M059J (cell line): ENCODE measurements at places on chromosomes 6 and 20. TPM values are rescaled to one million over a fixed set of nuclear protein-coding genes. Genes with fewer than 3 reads are reported as not detected.

Gene PI3
- total RNA-seq = not detected in 2 replicates

Gene CDH4
- 3.5 and 7.8 TPM in 2 replicates for total RNA-seq

Gene LY6G6D
- total RNA-seq = not detected in 2 replicates

Gene LRFN2
- total RNA-seq = not detected in 2 replicates

Gene KCNS1
- 0.34 and 1.5 TPM in 2 replicates for total RNA-seq

Gene ULBP3
- 3.3 and 10.5 TPM in 2 replicates for total RNA-seq

Gene OTOR
- not detected in 2 replicates for total RNA-seq

DNA sequence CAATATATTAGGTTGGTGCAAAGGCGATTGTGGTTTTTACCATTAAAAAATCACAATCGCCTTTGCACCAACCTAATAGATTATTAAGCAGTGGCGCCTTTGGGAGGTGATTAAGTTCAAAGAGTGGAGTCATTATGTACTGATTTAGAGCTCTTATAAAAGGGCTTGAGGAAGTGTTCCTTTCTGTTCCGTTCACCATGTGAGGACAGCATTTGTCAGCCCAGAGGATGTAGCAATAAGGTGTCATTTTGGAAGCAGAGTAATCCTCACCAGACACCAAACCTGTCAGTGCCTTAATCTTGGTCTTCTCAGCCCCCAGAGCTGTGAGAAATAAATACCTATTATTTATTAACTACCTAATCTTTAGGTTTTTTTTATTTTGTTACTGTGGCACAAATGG is 542.1 kb upstream of the MAN1A1 start:
- DNase-seq = no peak

DNA sequence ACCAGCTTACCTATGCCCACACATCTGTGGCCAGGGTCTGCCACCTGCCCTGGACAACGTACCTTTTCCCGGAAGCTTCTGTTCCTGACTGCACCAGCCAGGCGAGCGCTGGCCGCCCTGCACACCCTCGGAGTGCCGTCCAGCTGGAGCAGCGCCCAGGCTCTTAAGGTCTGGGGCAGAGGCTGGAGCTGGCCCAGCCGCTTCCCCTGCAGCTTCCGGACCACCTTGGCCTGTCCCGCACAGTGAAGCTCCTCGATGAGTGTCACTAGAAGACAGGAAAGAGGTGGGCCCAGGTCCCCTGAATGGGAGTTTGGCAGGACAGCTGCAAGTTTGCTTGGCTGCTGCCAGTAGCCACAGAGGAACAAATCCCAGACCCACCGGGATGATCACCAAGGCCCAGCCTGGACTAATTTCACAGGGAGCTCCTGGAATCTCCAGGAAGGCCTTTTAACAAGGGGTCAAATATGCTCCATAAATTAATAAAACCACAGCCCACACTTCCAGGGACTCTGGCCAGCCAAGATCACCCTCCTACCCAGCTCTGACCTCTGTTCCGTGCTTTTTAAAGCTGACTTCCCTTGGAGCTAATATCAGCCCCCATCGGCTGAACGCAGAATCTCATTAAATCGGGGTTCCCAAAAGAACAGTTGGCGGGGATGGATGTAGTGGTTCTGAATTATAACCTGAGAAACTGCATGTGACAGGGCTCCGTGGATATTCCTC is 82.3 kb downstream of the PTPN1 start:
- peak; percentile 56 for DNase-seq

- DNase-seq = no peak
Measured at GRCh38 chr20:13941031-13941430, 49.4 kb downstream of the SEL1L2 start.

DNA sequence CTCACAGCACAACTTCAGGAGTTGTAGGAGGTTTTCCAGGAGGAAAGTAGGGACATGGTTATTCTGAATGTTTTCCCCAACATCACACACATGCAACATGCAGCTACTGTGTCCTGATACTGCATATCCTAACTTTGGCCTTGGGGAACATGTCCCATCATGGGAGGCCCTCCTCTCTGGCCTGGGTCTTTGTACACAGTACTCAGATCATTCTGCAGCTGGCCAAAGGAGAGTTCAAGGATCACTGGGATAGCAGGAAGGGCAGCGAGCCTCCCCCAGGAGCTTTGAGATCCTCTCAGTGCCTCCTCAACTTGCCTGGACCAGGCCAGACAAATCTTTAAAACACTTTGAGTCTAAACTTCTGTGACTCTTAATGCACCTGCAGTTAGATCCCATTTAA is 12.9 kb downstream of the CASS4 start:
- no peak for DNase-seq

GRCh38 chr20:57386762-57387161 is 4.4 kb upstream of the RBM38 start:
- DNase-seq = no peak

GRCh38 chr6:82216549-82216948 is 31.0 kb downstream of the IBTK start:
- no peak for DNase-seq

GRCh38 chr6:140388192-140388802 is 1013.8 kb upstream of the CITED2 start:
- DNase-seq = peak; percentile 71

DNA sequence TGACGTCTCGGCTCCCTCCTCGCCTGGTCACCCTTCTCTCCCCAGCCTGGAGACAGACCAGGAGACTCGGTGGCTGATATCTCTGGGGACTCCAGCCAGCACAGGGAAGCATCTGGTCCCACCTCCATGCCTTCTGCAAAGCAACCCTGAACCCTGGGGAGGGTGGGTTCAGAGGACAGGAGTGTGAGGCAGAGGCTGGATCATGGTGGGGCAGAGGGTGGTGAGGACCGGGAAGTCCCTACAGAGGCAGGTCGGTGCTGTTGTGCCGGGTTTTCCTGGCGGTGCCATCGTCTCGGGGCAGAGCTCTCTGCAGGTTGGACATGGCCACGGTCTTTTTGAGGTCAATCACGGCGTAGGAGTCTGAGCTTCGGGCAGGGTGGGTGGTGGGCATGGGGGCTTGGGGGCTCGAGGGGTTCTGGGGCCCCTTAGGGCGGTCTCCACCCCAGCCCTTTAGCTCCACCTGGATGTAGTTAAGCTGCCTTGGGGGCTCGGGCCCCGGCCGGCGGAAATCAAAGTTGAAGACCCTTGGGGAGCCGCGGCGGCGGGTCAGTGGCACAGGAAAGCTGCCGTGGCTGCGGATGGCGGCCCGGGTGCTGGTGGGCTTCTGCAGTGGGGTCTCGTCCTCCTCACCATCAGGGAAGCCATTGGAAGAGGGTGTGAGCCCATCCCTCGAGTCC is 9.2 kb downstream of the FRS3 start:
- DNase-seq = no peak

GRCh38 chr6:44451803-44452695 is 64.5 kb downstream of the CDC5L start:
- DNase-seq = peak; percentile 77

DNA sequence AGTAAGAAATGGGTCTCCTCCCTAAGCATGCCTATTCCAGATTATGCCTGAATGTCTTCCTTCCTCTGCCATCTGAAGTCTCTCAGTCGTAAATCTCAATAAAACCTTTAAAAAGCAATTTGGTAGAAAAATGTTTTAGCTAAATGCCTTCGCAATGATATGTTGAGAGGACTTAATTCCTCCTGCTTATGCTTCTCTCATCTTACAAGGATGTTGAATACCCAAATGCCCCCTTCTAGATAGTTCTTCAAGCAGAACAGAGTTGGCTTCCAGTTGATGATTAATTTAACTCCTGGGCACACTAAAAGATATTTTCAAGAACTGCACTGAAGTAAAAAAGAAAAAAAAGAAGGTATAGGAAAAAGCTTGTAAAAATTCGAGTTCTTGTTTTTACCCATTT is 275.0 kb upstream of the SPTLC3 start:
- DNase-seq = no peak

DNA sequence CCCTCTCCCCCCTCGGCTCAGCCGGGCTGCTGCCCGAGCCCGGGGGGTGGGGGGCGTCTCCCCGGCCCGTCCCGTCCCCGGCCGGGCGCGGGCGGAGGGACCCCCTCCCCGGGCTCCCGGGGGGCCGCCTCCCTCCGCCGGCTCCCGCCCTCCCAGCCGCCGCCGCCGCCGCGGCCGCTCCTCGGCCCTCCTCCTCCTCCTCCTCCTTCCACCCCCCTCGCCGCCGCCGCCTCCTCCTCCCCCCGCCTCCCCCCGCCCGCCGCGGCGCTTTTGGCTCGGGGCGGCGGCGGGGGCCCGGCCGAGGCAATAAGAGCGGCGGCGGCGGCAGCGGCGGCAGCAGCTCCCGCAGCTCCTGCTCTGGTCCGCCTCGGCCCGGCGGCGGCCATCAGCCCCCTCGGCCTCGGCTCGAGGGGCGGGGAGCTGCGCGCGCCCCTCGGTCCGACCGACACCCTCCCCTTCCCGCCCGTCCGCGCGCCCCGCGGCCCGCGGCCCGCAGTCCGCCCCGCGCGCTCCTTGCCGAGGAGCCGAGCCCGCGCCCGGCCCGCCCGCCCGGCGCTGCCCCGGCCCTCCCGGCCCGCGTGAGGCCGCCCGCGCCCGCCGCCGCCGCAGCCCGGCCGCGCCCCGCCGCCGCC is 38.7 kb downstream of the GNAS start:
- peak; percentile 68 for DNase-seq

DNA sequence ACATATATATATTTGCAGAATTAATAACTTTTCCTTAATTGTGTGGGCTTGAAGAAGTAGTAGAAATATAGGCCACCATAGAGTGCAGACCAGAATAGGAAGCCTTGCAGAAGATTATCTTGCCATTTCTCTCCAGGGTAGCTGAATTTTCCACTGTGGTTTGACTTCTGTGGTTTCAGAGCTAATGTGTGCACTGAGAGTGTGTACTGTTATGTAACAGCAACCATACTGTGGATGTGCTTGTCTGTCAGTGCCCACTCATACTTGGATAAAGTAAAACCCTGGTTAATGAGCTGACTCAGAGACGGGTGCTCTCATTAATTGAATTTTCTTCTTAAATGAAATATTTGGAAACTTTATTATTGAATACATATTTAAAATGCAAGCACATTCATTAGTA is 57.2 kb downstream of the CEP43 start:
- DNase-seq = peak; percentile 54

DNA sequence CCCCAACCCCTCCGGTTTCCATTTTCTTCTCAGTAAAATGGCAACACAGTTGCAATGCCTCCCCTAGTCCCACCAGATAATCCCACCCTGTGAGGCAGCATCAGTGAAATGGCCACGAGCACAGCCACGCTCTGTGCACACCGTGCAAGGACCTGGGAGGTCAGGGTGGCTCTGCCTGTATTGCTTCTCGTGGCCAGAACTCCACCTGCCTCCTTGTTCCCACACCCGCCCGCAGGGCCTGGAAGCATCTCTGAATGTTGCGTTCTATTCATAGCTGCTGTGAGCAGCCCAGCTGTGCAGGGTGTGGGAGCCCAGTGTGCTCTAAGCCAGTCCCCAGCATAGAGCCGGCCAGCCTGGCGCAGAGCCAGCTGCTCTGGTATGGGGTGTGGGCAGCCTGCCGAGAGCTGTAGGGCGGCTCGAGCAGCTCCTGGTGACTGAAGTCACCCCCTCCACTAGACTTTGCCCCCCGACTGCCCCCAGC is 161.1 kb downstream of the DLL1 start:
- no peak for DNase-seq

GRCh38 chr20:60362531-60362930 is 404.3 kb downstream of the CDH26 start:
- no peak for DNase-seq

- peak; percentile 82 for DNase-seq
Measured at GRCh38 chr6:143575440-143575839, 63.9 kb upstream of the FUCA2 start.
